Sigmoid colon (tissue), 7 donors: ENCODE measurements at places on chromosomes 7 and 10. TPM values are rescaled to one million over a fixed set of nuclear protein-coding genes. Genes with fewer than 3 reads are reported as not detected.

The CYP2C19 gene
- total RNA-seq: not detected

DNA sequence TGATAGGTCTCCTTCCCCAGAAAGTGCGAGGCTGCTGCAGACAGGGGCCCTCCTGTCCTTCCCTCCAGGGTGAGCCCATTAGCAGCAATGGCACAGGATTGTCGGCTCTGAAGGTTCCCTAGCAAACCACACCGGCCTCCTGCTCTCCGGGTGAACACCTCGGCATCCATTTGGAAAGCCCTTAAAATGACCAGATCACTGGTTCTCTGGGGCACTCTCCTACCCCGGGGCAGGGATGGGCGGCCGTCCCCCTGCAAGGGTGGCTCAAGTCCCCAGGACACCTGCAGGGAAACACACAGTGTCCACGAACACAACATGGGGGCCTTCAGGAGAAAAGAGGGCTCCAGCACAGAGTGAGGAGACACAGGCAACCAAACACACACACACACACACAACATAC, 459.1 kb downstream of the PTPRN2 start:
- H3K4me3 ChIP-seq: no peak overlapping the region
- H3K4me1 ChIP-seq: no peaks in the 10 kb centered on the region
- no peaks in the 10 kb centered on the region for H3K27me3 ChIP-seq
- peak; percentile 48 for DNase-seq
- H3K27ac ChIP-seq: no peak overlapping the region

The MSS51 gene
- 2.8 TPM for total RNA-seq

DNA sequence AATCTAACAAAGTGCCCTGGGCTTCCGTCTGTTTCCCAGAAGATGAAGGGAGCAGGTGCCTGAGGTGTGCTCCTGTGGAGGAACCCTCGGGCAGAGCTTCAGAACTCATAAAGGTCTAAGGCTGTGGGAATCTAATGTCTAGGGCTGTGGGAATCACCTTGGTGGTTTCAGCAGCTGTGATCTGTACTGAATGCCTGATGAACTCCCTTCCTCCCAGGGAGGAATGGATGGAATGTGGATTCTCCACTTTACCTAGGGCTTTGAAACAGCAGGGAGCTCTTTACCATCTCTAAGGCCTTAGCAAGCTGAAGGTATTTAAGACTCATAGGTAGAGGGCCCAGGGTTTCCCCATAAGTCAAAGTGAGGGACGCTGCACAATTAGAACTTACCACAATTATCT, 36.0 kb upstream of the SEMA3E start:
- no peaks in the 10 kb centered on the region for H3K36me3 ChIP-seq
- H3K27me3 ChIP-seq: no peaks in the 10 kb centered on the region
- H3K4me1 ChIP-seq: no peaks in the 10 kb centered on the region

GRCh38 chr10:60170250-60170649, 219.4 kb downstream of the ANK3 start:
- H3K27me3 ChIP-seq: no peaks in the 10 kb centered on the region
- no peak for DNase-seq
- H3K4me1 ChIP-seq: no peaks in the 10 kb centered on the region
- H3K36me3 ChIP-seq: no peaks in the 10 kb centered on the region
- no peak overlapping the region for H3K27ac ChIP-seq

DNA sequence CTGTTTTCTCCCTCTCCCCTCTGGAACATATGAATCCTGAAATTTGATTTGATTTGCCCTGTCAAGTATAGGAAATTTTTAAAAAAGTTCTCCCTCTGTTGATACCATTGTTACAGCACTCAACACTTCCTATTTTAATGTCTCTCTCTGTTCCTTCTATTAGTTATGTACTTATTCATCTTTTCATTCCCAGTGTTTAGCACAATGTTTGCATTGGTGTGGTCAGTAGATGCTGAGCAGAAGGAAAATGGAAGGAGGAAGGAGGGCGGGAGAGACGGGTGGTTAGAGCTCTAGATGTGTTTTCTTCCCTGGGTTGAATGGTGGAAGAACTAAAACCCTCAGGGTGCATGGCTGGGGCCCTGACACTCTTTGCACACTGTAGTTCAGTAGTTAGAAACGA, 79.5 kb downstream of the WNT2 start:
- H3K36me3 ChIP-seq: no peaks in the 10 kb centered on the region
- no peak for DNase-seq
- H3K4me1 ChIP-seq: no peaks in the 10 kb centered on the region
- H3K4me3 ChIP-seq: no peak overlapping the region
- no peaks in the 10 kb centered on the region for H3K27me3 ChIP-seq

The CCDC172 gene
- not detected for total RNA-seq

- H3K27ac ChIP-seq: no peak overlapping the region
- DNase-seq: no peak
- no peaks in the 10 kb centered on the region for H3K4me1 ChIP-seq
- H3K36me3 ChIP-seq: no peaks in the 10 kb centered on the region
- H3K4me3 ChIP-seq: no peak overlapping the region
- H3K27me3 ChIP-seq: no peaks in the 10 kb centered on the region
Measured at GRCh38 chr10:112409755-112410154, 35.8 kb downstream of the ACSL5 start.

- no peak overlapping the region for H3K4me3 ChIP-seq
- no peaks in the 10 kb centered on the region for H3K36me3 ChIP-seq
- no peaks in the 10 kb centered on the region for H3K4me1 ChIP-seq
- H3K27ac ChIP-seq: no peak overlapping the region
- DNase-seq: no peak
- H3K27me3 ChIP-seq: no peaks in the 10 kb centered on the region
Measured at GRCh38 chr10:2208106-2208505, 470.8 kb upstream of the ADARB2 start.

The HMX3 gene
- 0.68 TPM for total RNA-seq

DNA sequence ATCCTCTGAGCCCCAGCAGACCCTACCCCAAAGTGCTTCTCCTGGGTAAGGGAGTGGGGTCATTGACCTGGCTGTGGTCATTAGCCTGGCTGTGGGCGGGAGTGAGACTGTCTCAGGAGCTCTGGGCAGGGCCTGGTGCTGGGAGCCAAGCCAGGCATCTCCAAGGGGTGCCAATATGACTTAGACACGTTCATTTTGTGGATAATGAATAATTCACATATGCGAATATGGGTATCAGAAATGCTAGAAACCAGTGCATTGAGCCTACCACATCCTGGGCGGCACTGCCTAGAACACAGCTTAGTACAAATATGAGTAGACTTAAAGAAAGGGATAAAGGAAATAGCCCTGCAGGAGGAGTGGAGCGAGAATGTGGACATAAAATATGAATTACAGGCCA, 14.4 kb upstream of the SRRM3 start:
- no peaks in the 10 kb centered on the region for H3K36me3 ChIP-seq
- no peak for DNase-seq
- H3K27ac ChIP-seq: no peak overlapping the region

The TAS2R41 gene
- not detected for total RNA-seq

GRCh38 chr7:89283302-89283701, 487.8 kb upstream of the TEX47 start:
- H3K27ac ChIP-seq: no peak overlapping the region
- DNase-seq: no peak
- no peaks in the 10 kb centered on the region for H3K4me1 ChIP-seq
- no peaks in the 10 kb centered on the region for H3K27me3 ChIP-seq

DNA sequence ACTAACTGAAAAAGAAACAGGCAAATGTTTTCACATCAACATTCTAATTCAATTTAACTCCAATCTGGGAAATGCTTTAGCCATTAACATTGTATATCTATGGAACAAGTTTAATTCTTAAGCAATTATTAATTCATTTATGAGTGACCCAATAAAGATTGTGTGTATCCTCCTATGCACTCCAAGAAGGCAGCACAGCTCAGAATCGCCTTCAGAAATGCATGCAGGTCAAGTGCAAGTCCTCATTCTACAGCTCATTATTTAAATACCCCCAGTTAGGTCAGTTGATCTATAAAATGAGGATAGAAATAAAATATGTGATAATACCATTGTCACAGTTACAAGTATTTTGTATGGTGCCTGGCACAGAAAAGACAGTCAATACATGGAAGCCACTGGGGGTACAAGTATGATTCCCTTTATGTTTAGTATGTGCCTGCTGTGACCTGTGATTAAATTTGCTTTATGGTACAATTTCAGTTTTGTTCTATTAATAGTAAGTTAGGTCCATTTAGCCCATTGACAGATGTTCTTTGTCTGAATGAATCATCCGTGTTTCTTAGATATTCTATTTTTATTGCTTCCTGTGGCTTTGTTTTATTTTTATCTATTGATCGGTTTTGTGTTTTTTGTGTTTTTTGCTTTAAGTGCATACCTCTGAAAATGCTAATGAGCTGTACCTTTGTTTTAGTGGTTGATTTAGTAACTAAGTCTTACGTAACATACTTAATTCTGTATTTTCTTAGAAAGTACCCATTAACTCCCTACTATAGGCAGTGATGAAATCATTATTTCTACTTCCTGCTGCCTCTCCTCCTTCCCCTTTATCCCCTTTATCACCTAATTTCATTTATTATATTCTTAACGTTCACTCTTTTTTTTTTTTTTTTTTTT, 42.8 kb downstream of the CPXM2 start:
- no peak overlapping the region for H3K4me3 ChIP-seq
- peaks cover 67% of the 10 kb centered on the region for H3K4me1 ChIP-seq
- H3K36me3 ChIP-seq: no peaks in the 10 kb centered on the region

DNA sequence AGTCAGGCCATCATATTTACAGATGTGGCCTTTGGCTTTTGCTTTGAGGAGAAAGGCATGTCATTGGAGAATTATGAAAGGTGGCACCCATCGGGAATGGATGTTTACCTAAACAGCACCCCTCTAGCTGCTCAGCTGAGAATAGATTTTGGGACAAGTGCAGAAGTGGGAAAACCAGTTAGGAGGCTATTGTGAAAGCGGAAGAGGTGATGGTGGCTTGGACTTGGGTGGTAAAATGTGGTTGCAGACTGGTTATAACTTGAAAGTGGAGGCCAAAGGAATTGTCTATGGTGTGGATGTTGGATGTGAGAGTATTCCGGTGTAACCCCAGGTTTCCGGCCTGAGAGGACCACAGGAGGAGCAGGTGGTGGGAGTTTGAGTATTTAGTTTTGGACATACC, 5.2 kb upstream of the SLC12A9 start:
- H3K36me3 ChIP-seq: no peaks in the 10 kb centered on the region
- H3K27me3 ChIP-seq: no peaks in the 10 kb centered on the region
- H3K27ac ChIP-seq: no peak overlapping the region
- no peak overlapping the region for H3K4me3 ChIP-seq
- no peak for DNase-seq
- peaks cover 7% of the 10 kb centered on the region for H3K4me1 ChIP-seq

The ASL gene
- 15.6 TPM for total RNA-seq

The LRRC72 gene
- total RNA-seq: not detected

DNA sequence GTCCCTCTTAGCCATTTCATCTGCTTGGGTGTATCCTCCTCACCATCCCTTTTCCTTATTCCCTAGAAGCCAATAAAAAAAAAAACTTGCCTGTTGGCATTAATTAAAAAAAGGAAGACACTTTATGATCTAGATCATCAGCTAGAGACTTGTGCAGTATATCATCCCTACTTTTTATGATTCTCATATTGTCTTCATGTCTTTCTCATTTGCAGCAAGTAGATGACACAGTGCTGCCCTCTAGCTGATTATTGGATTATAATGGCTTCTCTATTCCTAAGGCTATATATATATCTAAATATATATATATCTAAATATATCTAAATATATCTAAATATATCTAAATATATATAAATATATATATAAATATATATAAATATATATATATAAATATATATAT, 272.4 kb upstream of the LRGUK start:
- H3K4me1 ChIP-seq: no peaks in the 10 kb centered on the region
- H3K27ac ChIP-seq: no peak overlapping the region
- no peak for DNase-seq
- H3K27me3 ChIP-seq: no peaks in the 10 kb centered on the region
- no peaks in the 10 kb centered on the region for H3K36me3 ChIP-seq

DNA sequence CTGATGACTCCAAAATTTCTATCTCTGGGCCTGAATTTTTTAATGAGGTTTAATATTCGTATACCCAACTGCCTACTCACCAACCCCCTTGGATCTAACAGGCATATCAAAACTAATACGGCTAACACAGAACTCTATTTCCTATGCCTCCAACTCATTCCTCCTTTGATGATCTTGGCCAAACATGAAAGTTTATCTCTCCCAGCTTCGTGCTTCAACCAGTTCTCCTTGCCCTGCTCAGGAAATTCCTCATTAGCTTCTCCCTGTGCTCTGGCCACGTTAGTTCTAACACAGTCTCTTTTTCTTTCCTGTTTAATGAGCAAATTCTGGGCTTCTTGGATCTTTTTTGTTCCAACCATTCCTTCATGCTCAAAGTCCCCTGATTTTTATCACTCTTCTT, 138.9 kb upstream of the PTN start:
- no peak overlapping the region for H3K27ac ChIP-seq
- no peak overlapping the region for H3K4me3 ChIP-seq
- no peaks in the 10 kb centered on the region for H3K4me1 ChIP-seq
- no peak for DNase-seq
- no peaks in the 10 kb centered on the region for H3K36me3 ChIP-seq

DNA sequence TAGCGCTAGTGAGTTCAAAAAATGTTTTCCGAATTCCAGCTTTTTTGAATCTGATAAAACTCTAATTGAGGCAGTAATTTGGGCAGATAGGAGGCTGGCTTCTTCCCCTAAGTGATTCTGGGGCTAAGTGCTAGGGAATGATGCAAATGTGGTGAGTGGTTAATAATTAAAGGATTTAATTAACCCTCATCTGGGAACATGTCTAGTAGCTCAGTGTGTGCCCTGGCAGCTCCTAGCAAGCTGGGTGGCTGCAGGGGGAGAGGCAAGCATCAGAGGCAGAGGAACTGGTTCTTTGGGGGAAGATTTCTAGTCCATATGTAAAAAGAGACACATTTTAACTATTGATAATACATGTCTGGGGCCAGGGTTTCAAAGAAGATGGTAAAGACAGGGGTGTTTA, 354.5 kb downstream of the WDR11 start:
- H3K4me1 ChIP-seq: no peaks in the 10 kb centered on the region
- no peak overlapping the region for H3K27ac ChIP-seq
- H3K4me3 ChIP-seq: no peak overlapping the region
- H3K27me3 ChIP-seq: no peaks in the 10 kb centered on the region

DNA sequence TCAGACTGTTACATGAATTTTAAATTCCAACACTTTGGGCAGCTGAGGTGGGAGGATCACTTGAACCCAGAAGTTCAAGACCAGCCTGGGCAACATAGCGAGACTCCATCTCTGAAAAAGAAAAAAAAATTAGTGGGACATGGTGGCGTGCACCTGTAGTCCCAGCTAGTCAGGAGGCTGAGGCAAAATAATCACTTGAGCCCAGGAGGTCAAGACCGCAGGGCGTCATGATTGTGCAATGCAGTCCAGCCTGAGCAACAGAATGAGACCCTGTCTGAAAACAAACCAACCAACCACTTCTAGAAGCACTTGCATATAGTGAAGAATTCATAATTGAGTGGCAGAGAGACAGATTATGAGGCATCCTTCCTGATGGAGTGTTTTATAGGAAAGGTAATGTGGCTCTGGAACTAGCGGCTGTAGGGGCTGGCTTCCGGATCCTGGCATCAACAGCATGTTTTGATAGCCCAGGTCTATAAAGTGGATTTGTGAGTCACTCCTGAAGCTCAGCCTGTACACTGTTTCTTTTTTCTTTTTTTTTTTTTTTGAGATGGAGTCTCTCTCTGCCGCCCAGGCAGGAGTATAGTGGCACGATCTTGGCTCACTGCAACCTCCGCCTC, 40.3 kb upstream of the RSBN1L start:
- no peaks in the 10 kb centered on the region for H3K36me3 ChIP-seq
- H3K4me1 ChIP-seq: peaks cover 16% of the 10 kb centered on the region
- H3K4me3 ChIP-seq: no peak overlapping the region
- H3K27me3 ChIP-seq: no peaks in the 10 kb centered on the region
- no peak overlapping the region for H3K27ac ChIP-seq

GRCh38 chr7:54898659-54899340, 120.0 kb upstream of the EGFR start:
- H3K27ac ChIP-seq: peak overlapping the region; percentile 36
- peak; percentile 76 for DNase-seq
- H3K36me3 ChIP-seq: no peaks in the 10 kb centered on the region
- no peak overlapping the region for H3K4me3 ChIP-seq
- no peaks in the 10 kb centered on the region for H3K27me3 ChIP-seq

The PSMG3 gene
- total RNA-seq: 38.2 TPM
